ENCODE measurements at places on chromosomes 4 and X. TPM values are rescaled to one million over a fixed set of nuclear protein-coding genes. Genes with fewer than 3 reads are reported as not detected.

Gene DUSP21
- not detected for polyA plus RNA-seq

Gene CFAP99
- polyA plus RNA-seq = not detected

GRCh38 chr4:3019145-3019846, 55.0 kb downstream of the HTT-AS start:
- no peak for DNase-seq

- DNase-seq = peak; percentile 13
Observed at GRCh38 chrX:87299563-87300160, 217.9 kb upstream of the KLHL4 start.

GRCh38 chrX:110321670-110322069, 3.8 kb upstream of the AMMECR1 start:
- DNase-seq = no peak

GRCh38 chrX:13536551-13536950, 32.9 kb upstream of the EGFL6 start:
- peak; percentile 36 for DNase-seq

Gene ZXDA
- polyA plus RNA-seq = 2.4 TPM

GRCh38 chr4:154616731-154617130, 4.3 kb upstream of the FGG start:
- no peak for DNase-seq

Gene PRR32
- polyA plus RNA-seq = 173 TPM

DNA sequence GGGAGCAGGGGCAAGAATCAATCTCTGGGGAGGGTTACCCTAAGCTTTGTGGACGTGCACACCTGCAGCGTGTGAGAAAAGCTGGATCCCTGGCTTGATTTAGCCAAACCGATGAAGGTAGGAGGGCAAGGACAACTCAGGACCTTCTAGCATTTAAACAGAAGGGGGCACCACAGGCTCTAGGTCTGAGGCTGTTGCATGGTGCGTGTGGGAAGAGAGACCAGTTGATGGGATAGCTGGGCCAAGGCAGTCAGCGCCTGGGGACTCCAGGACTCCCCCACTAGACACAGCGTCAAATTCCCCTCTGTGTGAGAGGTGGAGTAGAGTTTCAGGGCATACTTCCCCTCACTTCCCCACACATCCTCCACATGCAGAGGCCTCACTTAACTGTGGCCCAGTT, 4.3 kb downstream of the GABRQ start:
- DNase-seq = no peak

DNA sequence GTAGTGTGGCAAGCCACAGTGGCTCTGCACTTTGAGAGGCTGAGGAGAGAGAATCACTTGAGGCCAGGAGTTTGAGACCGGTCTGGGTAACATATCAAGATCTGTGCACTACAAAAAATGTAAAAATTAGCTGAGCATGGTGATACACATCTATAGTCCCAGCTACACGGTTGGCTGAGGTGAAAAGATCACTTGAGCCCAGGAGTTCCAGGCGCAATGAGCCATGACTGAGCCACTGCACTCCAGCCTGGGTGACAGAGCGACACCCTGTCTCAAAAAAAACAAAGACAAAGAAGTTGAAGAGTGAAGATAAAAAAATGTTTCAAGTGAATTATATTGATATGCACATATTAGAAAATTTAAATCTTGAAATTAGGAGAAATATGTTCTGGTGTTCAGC, 46.3 kb downstream of the SULT1B1 start:
- DNase-seq = no peak

DNA sequence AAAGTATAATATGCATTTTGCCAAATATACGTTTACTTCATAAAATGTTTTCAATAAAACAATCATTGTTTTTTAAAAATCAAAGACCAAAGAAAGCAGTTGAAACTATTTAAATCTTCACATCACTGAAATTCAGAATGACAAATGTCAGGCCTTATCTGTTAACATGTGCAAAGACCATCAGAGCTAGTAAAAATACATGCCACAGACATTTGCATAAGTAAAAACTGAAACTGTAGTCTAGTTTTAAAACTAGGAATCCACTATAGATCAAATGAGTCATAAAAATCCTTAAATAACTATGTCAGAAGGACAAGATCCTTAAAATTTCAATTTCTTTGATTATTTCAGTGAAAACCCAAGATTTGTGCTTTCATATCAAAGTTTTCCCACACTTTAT, 24.8 kb downstream of the KLHL15 start:
- DNase-seq = no peak

DNA sequence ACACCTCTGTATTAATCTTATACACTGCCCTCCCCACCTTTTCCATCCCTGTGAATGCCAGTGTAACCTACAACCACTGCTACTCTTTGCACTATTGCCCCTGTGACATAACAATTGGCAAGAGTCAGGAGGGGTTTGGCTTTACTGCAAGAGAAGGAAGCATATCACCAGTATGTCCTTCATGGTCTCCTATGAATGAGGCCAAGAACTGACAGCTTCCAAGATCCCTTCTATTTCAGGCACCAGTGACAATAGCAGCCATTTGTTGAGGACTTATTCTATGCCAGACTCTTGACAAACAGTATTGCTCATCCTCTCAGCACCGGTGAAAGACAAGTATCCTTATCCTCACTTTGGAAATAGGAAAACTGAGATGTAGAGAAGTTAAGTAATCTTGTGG, 363.9 kb downstream of the MID1IP1 start:
- no peak for DNase-seq

- no peak for DNase-seq
Observed at GRCh38 chr4:145186729-145187128, 6.3 kb upstream of the OTUD4 start.

DNA sequence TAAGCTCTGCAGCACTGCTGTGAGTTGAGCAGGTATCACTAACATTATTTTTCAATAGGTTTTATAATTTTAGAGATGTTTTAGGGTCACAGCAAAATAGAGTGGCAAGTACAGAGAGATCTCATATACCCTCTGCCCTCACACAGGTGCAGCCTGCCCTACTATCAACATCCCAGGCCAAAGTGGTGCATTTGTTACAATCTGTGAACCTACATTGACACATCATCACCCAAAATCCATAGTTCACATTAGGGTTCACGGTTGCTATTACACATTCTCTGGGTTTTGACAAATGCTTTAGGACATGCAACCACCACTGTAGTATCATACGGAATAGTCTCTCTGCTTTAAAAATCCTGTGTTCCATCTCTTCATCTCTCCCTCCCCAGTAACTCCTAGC, 173.1 kb downstream of the DHX15 start:
- no peak for DNase-seq

Gene OGT
- 148 TPM for polyA plus RNA-seq

DNA sequence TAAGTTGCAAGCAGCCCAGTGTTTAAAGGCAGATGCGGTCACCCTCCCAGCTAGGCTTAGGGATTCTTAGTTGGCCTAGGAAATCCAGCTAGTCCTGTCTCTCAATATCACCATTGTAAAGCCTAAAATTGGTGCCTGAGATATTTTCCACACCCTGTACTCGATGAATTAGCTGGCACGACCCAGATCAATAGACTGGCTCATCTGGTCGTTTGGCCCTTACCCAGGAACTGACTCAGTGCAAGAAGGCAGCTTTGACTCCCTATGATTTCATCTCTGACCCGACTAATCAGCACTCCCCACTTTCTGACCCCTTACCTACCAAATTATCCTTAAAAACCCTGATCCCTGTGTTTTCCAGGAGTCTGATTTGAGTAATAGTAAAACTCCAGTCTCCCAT, 384.9 kb upstream of the SLC7A11 start:
- DNase-seq = no peak

Gene SPANXA1
- polyA plus RNA-seq = not detected

GRCh38 chrX:72573158-72573511, 492 bp upstream of the HDAC8 start:
- DNase-seq = no peak

DNA sequence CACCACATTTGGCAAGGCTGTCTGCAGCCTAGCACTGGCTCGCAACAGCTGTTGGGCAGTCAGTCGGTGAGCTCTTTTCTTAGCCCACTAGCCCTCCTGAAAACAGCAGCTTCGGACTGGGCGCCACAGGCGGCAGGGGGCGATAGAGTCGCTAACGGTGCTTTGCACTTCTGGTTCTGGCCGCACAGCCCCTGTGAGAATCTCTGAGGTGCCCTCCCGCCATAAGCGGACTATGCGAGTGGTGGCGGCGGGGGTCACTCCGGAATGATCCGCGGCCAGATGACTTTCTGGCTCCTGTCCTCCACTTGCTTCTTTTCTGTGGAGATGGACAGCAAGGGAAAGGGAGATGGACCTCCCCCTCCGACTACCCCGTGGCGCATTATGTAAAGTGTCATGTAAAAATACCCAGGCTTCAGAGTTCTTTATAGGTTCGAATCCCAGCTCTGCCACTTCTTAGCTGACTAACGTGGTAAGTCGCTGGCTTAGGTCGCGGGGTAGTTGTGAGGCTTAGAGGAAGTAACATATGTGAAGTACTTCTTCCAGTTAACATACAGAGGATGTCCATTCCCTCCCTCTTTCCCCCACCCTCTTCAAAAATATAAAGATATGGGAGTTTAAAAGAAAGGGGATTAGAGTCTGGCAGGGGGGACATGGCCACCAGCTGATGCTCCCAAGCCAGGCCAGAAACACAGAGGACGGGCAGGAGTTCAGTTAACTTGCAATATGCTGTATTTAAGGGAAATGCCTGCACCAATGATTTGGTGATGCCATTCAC, 11.0 kb downstream of the ARHGAP36 start:
- DNase-seq = peak; percentile 49

GRCh38 chr4:2793586-2794485, 951 bp downstream of the SH3BP2 start:
- no peak for DNase-seq

Gene RHOXF2
- polyA plus RNA-seq = not detected

Gene GYPE
- polyA plus RNA-seq = 2.0 TPM

Gene MAGEA10
- polyA plus RNA-seq = not detected

- DNase-seq = no peak
Observed at GRCh38 chr4:120078216-120078615, 11.6 kb upstream of the MAD2L1 start.

- no peak for DNase-seq
Observed at GRCh38 chr4:74159143-74159709, 1.3 kb downstream of the MTHFD2L start.

Gene SYP
- polyA plus RNA-seq = 1.4 TPM

Gene HS3ST1
- polyA plus RNA-seq = 0.21 TPM

DNA sequence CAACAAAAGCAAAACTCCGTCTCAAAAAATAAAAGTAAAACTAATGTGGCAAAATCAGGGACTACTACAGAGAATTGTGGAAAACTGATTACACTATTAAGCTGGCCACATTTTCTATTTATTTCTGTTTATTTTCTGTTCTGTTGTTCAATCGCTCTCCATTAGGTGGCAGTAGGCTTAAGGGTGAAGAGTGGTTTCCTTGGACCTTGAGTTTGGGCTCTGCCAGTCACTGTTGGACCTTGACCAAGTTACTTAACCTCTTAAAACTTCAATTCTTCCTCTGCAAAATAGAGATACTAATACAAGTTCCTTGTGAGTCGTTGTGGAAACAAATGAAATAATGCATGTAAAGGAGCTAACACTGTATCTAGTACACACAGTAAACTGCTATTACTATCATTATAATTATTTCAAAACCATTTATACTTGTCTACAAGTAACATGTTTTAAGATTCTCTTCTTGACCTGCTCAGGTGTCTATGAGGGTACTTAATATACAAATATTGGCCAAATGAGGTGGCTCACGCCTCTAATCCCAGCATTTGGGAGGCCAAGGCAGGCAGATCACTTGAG, 15.2 kb downstream of the HSD17B11 start:
- peak; percentile 56 for DNase-seq

DNA sequence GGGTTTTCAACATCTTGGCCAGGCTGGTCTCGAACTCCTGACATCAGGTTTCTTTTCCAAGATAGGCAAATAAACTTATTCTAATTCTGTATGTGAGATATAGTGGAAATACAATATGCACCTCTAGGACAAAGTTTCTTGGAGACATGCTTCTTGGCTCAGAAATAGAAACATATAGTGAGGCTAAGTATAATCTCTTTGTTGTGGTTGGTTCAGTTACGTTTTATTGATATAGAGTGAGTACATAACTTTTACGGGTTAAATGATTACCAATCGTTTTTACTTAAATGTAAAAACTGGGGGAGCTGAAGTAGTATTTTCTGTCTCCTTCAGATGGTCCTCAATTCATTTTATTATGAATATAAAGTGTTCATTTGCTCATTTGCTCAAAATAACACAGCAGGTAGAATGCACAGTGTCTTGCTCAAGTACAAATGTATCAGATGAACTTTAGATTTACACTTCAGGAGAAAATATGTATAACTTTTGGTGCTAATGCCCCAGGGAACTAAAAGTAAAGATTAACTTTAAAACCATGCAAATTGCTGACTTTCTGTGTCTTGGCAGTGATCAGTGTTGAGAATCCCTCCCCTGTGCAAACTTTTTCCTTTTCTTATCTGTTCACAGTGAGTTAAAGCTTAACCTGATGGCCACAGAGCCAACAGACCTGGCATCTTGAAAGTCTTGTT, 77.6 kb downstream of the AFF1 start:
- DNase-seq = no peak

GRCh38 chr4:10180927-10181744, 64.5 kb upstream of the WDR1 start:
- DNase-seq = no peak

DNA sequence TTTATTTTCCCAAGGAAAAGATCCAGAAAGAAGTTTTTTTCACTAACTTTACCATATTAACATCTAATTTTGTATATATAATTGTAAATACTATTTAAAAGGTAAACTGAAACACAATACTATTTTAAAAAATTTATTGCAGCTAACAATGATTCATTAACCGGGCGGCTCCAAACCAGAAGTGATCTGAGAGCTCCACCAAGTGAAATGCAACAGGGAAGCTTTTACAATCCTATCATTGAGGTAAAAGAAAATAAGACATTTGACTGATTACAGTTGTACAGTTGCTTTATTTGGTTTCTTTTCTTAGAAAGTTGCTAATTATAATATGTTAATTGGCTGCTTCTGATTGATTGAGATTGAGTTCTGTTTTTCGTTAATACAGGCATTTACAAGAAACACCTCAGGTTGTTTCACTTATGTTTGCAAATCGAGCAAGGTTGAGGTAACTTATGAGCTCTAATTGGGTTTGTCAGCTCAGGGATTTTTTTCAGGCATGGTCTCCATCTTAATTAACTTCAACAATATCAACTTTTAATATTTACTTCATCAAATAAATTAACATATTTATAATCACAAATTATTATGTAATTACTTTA, 220.2 kb upstream of the UGT8 start:
- DNase-seq = peak; percentile 38

GRCh38 chr4:8267077-8267476, 2.5 kb upstream of the HTRA3 start:
- no peak for DNase-seq

DNA sequence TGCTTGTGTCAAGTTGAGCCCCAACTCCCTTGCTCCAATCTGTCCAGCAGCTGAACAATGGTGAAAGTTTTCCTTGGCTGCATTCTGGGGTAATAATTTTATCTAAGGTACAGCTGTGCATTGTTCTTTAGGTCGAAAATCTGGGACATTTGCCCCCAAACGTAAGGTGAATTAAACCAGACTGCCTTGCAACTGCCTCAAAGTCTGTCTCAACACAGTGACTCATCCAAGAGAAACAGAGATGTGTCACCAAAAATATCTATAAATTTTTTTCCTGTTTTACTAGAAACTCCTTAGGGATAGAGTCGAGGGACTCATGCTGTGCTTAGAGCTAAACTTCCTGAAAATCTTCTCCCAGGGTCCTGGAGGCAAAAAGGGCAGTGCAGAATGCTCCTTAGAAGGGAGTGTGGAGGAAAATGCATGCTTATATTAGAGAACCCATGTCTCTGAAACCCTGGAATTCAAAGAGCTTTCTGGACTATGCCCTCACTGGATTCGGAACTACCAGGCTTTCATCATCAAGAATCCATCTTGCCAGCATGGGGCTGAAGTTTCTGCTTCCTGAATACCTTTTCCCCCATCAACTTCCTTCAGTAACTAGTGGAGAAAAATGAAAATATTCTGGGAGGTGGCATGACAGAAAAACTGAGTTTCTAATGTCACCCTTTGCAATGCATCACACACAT, 115.7 kb downstream of the PALLD start:
- DNase-seq = no peak

Data from muscle of back (tissue), 13 donors.